ENCODE measurements at places on chromosomes 11 and 22.

DNA sequence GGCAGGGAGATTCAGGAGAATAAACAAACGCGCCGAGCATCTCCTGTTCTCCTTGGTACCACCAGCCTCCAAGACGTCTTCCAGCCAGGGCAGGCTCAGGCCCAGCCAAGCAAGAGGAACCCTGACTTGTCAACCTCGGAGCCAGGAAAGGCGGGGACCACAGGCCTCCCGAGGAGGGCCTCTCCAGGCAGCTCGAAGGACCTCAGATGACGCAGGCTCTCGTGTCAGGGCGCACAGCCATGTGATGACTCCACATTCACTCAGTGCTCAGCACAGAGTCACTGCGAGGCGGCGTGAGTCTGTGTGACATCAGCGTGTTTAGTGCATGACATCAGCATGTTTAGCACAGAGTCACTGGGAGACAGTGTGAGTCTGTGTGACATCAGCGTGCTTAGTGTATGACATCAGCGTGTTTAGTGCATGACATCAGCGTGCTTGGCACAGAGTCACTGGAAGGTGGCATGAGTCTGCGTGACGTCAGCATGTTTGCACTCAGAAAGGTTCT lies 241.4 kb downstream of the BRD1 start:
- DNase-seq = no peak

GRCh38 chr22:22400099-22400498 lies 108.4 kb downstream of the ZNF280B start:
- no peak for DNase-seq

DNA sequence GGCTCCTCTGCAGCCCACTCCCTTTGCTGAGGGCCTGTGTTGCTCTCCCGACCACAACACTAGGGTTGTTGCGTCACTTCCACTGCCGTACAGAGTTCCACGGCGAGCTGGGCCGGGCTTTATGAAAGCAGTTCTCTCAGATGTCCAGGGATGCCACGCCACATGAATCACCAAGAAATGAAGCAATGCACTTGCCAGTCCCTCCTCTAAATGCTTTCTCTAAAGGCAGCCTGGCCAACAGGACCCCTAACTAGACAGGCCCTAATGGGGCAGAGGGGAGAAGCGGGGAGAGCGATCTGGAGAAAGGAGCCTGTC lies 188.7 kb downstream of the CTTN start:
- no peak for DNase-seq

- DNase-seq = no peak
These were observed 30.4 kb downstream of the OPCML start for GRCh38 chr11:133501643-133502539.

DNA sequence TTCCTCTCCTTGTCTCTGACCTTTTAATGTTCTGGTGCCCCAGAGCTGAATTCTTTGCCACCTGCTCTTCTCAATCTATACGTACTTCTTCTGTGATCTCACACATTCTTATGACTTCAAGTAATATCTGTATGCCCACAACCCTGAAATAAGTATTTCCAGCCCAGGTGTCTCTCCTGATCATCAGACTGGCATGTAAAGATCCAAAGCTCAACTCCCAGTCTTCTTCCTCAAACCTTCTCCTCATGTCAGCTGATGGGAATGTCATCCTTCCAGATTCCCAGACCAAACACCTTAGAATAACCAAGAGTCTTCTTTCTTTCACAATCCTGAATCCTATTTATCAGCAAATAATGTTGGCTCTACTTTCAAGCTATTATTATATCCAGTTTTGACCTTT lies 9.3 kb downstream of the MS4A3 start:
- no peak for DNase-seq

- DNase-seq = no peak
These were observed 11.5 kb downstream of the PPME1 start for GRCh38 chr11:74182635-74183034.

DNA sequence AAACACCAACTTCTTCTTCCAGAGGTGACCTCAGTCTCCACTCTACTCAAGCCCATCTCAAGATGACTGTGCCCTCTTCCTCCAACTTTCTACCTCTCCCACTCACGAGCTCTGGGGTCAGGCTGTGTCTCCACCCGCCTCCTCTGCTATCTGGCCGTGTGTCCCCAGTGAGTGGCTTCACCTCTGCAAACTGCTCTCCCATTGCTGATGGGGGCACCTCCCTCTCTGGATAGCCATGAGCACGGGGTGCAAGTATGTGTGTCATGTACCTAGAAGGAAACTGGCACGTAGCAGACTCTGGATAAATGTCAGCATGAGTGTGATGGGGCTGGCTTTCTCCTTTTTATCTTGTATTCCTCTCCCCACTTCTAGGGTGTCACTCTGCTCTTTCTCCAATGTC lies 18.3 kb upstream of the RAC2 start:
- no peak for DNase-seq

DNA sequence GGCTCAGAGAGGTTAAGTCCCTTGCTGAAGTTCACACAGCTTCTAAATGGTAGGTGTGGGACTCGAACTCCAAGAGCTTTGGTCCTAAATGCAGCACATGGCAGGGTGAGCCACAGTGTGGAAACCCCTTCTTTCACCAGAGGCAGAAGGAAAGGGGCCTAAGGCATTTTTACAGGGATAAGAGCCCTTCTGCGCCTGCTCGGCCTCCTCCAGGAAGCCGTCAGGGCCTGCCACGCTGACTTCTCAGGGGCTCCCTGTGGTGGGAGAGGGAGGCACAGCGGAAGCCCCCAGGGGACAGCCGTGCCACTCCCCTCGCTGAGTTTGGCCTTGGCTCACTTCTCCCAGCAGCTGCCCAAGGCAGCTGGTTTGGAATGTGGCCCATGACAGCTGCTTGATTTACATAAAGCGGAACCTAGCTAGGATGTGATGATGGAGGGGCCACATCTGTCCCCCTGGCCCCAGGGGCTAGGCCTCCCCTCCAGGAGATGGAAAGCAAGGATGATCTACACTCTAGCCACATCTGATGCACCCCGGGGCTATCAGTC lies 35.4 kb downstream of the CD82 start:
- DNase-seq = no peak

- no peak for DNase-seq
These were observed 16.6 kb downstream of the RTN4R start for GRCh38 chr22:20251491-20251890.
